ENCODE measurements at places on chromosomes 16 and 17. TPM values are rescaled to one million over a fixed set of nuclear protein-coding genes. Genes with fewer than 3 reads are reported as not detected.

Gene KRT28
- total RNA-seq = not detected

Gene SPIRE2
- 1.5 TPM for total RNA-seq

- H3K27ac ChIP-seq = peak overlapping the region; percentile 55
- H3K4me1 ChIP-seq = peaks cover 30% of the 10 kb centered on the region
- H3K27me3 ChIP-seq = no peaks in the 10 kb centered on the region
- H3K36me3 ChIP-seq = no peaks in the 10 kb centered on the region
- no peak for DNase-seq
Measured at GRCh38 chr17:78294776-78295175, 63.3 kb downstream of the TMEM235 start.

- H3K4me1 ChIP-seq = no peaks in the 10 kb centered on the region
- no peaks in the 10 kb centered on the region for H3K36me3 ChIP-seq
- peaks cover 14% of the 10 kb centered on the region for H3K27me3 ChIP-seq
Measured at GRCh38 chr17:18946536-18946935, 5.4 kb upstream of the SLC5A10 start.

DNA sequence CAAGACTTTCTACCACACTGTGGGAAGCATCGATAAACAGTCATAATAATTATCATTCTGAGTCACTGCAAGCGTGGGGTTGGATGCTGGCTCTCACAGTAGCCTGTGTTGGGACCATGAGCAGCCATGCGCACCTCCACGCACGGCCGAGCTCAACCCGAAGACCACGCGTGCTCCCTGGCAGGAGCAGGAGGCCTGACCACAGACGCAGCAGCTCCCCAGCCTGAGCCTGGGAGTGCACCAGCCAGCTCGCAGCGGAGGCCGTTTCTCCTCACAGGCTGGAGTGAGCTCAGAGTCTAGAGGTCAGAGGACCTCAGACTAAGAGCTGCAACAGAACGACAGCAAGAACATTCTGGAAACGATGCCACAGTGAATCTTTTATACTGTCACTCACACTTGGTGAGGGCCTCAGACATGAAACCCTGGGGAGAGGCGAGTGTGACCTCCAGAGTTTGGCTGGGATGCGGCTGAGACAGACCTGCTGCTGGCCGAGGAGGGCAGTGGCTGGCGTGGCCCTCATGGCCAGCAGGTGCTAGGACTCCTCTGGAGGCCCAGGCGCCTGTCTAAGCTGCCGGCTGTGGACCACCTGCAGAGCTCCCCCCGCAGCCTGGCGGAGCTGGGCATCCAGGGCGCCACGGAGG, 6.0 kb downstream of the NDUFAF8 start:
- H3K36me3 ChIP-seq = peaks cover 10% of the 10 kb centered on the region
- H3K27me3 ChIP-seq = no peaks in the 10 kb centered on the region
- H3K27ac ChIP-seq = no peak overlapping the region
- DNase-seq = no peak
- H3K4me1 ChIP-seq = no peaks in the 10 kb centered on the region

DNA sequence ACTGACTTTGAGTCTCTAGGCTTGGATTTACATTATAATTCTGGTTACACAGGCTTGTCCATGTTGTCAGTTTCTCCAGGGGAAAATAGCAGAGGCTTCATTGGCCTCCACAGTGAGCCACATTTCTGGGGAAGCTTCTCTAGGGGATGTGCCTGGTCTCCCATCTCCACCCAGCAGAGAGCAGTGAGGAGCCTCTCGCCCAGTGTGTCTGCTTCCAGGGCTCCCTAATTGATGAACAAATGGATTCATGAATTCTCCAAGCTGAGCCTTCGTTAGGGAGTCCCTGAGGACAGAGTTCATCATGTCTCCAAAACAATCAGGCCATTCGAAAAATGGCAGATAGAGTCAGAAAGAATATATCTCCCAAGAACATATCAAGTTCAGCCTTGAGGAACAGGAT, 162.4 kb upstream of the TOX3 start:
- DNase-seq = no peak
- H3K36me3 ChIP-seq = no peaks in the 10 kb centered on the region
- no peak overlapping the region for H3K27ac ChIP-seq
- H3K4me3 ChIP-seq = no peak overlapping the region
- H3K4me1 ChIP-seq = no peaks in the 10 kb centered on the region
- H3K27me3 ChIP-seq = no peaks in the 10 kb centered on the region

GRCh38 chr16:12057266-12057665, 80.7 kb downstream of the SNX29 start:
- no peaks in the 10 kb centered on the region for H3K36me3 ChIP-seq
- no peak overlapping the region for H3K27ac ChIP-seq
- H3K27me3 ChIP-seq = no peaks in the 10 kb centered on the region
- no peak for DNase-seq

DNA sequence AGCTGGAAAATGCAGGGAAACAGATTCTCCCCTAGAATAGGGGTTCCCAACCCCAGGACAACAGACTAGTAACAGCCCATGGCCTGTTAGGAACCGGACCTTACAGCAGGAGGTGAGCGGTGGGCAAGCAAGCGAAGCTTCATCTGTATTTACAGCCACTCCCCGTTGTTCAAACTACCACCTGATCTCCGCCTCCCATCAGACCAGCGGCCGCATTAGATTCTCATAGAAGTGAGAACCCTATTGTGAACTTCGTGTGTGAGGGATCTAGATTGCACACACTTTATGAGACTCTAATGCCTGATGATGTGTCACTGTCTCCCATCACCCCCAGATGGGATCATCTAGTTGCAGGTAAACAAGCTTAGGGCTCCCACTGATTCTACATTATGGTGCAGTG, 3.5 kb downstream of the CD300LB start:
- no peak overlapping the region for H3K27ac ChIP-seq
- H3K4me3 ChIP-seq = no peak overlapping the region
- no peak for DNase-seq
- H3K4me1 ChIP-seq = no peaks in the 10 kb centered on the region
- no peaks in the 10 kb centered on the region for H3K36me3 ChIP-seq

GRCh38 chr16:16871196-16871595, 492.3 kb downstream of the NPIPA7 start:
- no peak for DNase-seq
- H3K4me3 ChIP-seq = no peak overlapping the region
- H3K27ac ChIP-seq = no peak overlapping the region

All from SJCRH30 (cell line).